ENCODE measurements at places on chromosomes 4 and X.

- no peak for DNase-seq
Measured at GRCh38 chrX:138709886-138710791, 1.4 kb downstream of the FGF13 start.

DNA sequence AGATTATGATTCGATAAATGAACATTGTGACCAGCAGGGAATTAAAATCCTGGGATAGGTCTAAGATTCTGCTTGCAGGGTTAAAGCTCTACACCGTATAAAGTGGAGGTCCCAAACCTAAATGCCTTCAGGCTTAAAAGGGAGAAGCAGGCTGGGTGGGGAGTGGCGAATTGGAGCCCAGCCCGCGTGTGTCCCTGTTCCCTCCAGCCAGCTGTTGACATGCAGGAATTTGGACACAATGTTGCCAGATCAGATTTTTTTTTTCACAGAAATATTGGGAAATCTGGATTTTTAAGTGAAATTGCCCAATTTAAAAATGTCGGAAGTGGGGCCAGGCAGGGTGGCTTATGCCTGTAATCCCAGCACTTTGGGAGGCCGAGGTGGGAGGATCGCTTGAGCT lies 60.5 kb downstream of the ELF4 start:
- no peak for DNase-seq

- no peak for DNase-seq
Measured at GRCh38 chr4:158201876-158202275, 8.4 kb upstream of the TMEM144 start.

DNA sequence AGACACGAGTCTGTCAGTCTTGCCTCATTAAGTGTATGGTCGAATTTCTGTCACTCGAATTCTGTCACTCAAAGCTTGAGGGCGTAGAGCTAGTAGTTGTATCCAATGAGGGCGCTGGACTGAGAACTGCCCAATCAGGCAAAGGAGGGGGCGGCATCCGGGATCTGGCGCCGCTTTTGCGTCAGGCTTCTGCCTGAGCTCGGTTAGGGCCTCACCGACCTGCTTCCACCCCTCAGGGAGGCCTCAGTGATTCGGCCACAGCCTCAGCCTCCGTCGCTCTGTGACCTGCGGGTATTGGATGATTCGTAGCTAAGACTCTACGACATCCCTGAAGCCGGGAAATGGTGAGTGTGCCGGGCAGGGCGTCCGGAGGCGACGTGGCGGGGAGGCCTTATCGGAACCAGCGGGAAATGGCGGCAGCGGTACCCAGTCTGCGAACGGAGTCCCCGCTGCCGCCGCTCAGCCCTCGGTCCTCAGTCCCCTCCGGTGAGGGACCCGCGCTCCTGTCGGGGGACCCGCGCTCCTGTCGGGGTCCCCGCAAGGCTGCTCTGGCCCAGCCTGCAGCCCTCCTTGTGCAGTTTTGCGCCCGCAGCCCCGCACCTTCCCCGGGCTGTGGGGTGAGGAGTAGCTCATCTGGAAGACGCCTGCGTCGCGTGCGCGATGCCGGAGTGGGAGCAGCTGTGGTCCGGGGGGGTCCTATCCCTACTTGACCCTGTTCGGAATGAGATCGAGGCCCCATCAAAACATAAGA lies 88.3 kb downstream of the ZNF718 start:
- peak; percentile 88 for DNase-seq

- DNase-seq: no peak
Measured at GRCh38 chr4:18645351-18645750, 623.8 kb upstream of the LCORL start.

GRCh38 chr4:163598028-163598427 lies 103.5 kb downstream of the TMA16 start:
- DNase-seq: no peak

DNA sequence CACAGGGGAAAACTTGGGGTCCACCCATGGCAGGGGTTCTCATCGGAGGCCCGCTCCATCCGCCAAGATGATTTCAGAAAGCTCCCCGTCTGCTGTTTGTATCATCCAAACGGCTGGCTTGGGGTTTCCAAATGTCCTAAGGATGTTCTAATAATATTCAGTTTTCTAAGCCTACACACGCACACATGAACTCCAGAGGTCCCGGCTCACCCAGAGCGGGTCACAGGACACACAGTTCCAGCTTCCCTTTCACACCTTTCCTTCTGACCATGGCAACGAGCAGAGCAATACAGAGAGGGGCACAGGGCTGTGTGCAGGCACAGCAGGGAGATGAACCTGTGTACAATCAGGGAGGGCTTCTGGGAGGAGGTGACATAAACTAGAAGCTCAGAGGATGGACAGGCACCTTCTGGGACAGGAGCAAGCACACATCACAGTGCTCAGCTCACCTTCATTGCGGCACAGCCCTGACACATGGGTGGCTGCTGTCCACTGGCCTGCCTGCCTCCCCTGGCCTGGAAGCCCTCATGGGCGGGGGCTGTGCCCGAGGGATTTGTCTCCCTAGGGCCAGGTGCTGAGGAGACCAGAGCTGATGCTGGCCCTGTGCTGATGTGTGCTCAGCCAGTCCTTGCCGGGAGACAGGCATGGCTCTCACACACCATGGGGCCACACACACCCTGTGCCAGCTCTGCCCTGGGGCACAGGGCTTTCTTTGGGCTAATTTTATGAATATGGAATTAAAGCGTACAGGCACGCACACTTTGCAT lies 44.8 kb downstream of the ABLIM2 start:
- DNase-seq: no peak

- DNase-seq: no peak
Measured at GRCh38 chr4:108596344-108596743, 24.0 kb upstream of the RPL34 start.

All from dorsolateral prefrontal cortex (tissue), 122 donors.